ENCODE measurements at places on chromosomes 3 and 15.

GRCh38 chr15:69951256-69951897, 146.3 kb downstream of the TLE3 start:
- DNase-seq: no peak

DNA sequence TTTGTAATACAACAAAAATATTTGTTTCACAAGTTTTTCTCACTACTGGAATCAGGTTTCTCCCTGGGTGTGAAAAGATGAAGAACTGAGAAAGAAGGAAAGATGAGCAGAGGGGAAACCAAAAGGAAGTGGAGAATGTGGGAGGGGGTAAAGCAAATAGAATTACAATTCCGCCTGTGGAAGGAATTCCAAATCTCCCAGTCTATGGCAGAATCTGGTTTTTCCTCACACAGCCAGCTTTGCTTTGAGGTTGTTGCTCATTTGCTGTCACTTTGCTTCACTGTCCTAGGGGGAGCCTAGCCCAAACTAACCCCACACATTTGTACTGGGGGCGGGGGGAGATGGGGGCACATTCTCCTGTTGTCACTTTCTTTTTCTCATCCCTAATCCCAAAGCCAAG, 43.9 kb downstream of the RPL22L1 start:
- no peak for DNase-seq

GRCh38 chr3:144085964-144086363, 114.3 kb downstream of the DIPK2A start:
- no peak for DNase-seq

DNA sequence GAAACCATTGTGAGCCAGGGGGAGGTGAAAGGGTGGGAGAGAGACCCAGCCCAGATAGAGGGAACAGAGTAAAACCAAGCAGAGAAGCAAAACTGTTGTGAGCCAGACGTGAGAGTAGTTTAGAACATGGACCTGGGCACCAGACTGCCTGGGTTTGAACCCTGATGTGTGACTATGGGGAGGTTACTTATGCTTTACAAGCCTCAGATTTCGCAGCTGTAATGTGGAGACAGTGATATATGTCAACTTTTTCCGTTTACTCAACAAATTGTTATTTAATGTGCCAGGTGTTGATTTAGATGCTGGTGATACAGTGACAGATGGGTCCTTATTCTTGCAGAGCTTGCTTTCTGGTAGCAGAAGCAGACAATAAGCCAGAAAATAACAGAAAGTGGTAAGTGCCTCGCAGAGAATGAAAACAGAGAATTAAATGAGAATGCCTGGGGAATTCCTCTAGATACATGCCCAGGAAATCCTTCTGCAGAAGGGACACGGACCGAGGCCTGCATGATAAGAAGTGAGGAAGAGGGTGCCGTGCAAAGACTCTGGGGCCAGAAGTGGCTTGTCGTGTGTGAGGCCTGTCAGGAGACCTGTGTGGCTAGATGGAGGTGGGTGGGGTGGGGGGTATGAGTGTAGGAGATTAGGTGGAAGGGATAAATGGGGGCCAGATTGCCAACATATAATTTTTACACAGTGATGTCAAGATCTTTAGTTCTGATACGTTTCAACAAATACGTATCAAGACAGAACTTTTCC, 15.0 kb downstream of the KAT2B start:
- DNase-seq: no peak

DNA sequence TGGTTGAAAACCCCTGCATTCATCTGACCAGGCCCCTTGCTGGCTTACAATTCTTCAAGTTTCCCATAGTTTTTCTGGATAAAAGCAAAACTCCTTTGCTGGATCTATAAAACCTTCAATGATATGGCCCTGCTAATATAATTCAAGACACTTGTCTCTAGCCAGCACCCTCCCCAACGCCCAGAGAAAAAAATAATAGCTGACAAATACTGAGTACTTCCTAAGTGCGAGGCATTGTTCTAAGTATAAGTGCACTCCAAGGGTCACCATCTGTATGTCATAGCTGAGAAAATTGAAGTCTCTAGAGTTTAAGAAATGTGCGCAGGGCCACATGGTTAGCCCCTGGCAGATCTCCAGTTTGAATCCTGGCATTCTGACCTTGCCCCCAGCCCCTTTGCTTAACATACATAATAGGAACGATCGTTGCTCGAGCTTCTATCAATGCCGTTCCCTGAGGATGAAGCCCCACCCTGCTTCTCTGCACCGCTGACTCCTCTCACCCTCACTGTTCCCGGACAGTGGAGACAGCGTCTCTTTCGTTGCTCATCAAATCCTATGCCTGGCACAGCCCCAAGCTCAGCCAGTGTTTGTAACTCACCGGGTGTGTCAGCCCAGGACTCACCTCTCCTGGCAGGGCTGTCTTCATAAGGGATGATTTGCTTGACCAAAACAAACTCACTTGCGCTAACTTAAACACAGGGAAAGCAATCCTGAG, 377.1 kb upstream of the PROK2 start:
- DNase-seq: no peak

GRCh38 chr3:119609301-119609700, 11.6 kb downstream of the PLA1A start:
- DNase-seq: no peak

DNA sequence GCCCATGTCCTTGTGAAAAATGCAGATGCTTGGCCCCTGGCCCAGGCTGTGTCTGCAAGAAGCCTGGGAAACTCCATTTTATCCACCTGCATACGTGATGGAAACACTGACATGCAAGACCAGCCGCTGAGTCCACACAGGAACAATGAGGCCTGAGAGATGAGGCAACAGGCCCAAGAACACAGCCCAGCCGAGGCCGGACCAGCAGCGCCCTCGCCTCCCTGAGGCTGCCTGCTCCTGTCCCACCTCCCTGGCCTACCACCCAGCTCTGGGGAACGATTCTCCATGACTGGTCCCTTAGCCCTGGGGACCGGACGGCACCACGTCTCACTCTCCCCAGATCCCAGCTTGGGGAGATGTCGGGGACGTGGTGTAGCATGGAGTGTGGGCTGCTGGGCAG, 47.5 kb downstream of the HMCES start:
- DNase-seq: no peak

- no peak for DNase-seq
These were observed 723.0 kb upstream of the BCHE start for GRCh38 chr3:166560253-166560652.

DNA sequence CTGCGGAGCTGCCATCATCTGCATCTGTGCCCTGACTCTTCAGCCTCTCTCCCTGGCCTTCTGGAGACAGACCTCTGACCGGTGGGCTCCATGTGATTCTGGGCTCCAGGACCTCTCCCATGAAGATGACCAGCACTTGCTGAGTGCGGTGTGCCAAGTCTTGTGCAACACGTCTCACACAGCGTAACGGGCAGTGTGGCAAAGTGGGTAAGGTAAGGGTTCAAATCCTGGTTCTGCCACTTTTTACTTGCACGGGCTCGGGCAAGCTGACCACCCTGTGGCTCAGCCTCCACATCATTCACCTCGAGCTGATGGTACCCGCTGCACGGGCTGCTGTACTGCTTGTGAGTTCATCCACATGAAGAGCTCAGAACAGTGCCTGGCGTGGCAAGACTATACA, 6.5 kb upstream of the SYNM start:
- DNase-seq: no peak

GRCh38 chr15:35691891-35692867, 146.2 kb upstream of the DPH6 start:
- no peak for DNase-seq

DNA sequence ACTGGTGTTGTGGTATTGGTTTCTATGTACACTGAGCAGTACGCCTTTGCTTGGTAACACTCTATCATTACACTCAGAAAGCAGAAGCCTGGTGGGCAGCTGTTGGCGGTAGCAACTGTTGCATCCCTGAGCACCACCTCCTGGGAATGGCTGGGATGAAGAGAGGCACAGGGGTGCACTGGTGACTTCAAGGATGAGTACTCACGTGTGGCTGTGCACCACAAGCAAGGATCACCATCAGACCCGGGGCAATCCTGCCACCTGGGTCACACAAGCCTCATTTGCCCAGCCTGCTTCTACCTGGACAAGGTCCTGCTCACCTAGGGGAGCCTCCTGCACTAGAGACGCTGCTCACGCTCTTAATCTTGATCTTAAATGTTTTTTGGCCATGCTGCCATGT, 336.4 kb downstream of the SI start:
- DNase-seq: no peak

DNA sequence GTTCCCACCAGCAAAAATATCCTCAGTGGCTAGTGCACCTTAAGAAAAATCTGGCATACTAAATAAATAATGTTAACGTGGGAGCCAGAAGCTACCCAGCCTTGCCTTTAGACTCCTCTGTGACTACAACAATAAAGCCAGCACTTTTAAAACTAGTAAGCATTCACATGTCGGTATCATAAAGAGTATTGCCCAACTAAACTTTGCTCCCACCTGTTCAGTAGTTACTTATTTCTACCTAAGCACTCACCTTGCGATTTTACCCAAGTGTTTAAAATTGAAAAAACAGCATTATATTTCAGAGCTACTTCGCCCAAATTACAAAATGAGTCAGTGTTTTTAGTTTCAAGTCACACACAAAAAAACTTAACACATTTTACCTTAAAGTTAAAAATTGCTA, 12.8 kb downstream of the ALDH1L1 start:
- no peak for DNase-seq

- DNase-seq: peak; percentile 61
These were observed 24.4 kb downstream of the SEC61A1 start for GRCh38 chr3:128076483-128077201.

GRCh38 chr3:194640829-194641228, 7.6 kb upstream of the TMEM44 start:
- peak; percentile 21 for DNase-seq
